T-helper 9 cell (primary cell): ENCODE measurements at places on chromosomes 5 and 9.

GRCh38 chr9:126468141-126468825 lies 141.7 kb downstream of the MVB12B start:
- no peak for DNase-seq

DNA sequence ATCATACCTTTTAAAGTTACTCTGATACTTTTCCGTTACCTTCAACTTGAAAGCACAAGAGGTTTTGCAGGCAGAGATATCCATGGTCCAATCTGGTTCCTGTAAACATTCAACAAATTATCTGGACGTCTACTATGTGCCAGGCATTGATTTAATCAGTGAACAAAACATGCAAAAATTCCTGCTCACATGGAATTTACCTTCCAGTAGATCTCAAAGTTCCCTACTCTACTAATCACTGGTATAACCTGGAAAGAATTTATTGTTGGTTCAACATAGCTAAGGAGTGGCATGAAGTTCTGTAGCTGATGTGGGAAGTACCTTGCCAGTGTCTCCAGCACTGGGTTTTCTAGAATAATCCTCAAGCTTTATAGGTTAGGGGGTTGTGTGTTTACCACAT lies 9.8 kb downstream of the OCLN start:
- no peak for DNase-seq

DNA sequence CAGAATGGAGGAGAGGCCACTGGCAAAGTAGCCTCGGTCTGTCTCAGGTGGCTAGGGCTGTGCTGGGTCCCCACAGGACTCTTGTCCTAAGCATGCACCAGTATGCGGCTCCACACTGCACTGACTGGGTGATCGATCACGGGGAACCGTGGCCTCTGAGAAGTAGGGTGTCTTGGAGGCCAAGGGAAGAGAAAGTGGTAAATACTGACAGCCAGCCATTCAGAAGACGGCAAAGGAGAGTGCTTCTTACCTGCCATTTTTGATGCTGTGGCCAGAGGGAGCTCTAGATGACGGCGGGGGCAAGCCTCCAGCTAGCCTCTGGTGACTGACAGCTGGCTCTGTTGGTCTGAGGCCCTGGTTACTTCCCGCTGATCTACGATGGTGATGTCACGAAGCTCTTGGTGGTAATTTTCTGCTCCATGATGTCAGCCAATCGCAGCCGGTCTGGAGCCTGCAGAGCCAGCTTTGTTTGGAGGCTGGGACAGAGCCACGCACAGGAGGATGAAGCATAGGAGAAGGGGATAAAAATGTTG lies 40.4 kb upstream of the GADD45G start:
- DNase-seq = no peak

GRCh38 chr9:136488247-136489214 lies 5.7 kb upstream of the SEC16A start:
- DNase-seq = peak; percentile 75

- DNase-seq = no peak
Measured at GRCh38 chr5:96703995-96704394, 41.8 kb downstream of the CAST start.

DNA sequence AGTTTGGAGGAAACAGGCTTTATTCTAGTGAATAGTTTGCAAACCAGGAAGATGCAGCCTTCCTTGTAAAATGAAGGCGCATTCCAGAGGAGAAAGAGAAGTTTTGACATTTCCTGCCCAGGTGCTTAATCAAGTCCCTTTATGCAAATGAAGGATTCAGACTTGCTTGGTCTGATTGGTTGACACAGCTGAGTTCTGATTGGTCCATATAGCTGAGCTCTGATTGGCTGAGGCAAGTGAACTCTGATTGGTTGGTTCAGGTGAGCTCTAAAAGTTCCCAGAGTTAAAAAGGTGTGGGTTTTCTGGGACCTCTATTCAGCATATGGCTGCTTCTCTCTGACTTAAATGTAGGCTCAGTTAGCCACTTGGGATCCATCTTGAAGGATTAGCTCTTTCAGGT lies 151.0 kb downstream of the CACNA1B start:
- DNase-seq = no peak

DNA sequence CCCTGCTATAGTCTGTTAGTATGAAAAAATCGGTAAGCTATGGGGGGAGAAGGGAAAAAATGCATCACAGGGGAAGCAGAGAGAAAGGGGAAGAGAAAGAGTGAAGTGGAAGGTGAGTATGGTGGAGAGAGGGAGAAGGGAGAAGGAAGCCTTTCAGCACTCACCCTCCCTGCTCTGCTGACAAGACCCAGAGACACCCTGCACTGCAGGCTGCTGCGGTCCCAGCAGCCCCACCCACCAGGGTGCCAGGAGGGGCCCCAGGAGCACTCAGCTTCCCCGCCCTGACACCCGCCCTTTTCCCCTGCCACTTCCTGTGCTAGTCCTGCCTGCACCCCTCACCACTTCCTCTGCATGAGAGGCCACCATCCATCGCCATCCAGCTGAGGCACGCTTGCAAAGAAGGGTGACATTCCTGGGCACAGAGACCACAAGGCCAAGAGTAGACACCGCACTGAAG lies 12.7 kb downstream of the STK10 start:
- DNase-seq = peak; percentile 83

DNA sequence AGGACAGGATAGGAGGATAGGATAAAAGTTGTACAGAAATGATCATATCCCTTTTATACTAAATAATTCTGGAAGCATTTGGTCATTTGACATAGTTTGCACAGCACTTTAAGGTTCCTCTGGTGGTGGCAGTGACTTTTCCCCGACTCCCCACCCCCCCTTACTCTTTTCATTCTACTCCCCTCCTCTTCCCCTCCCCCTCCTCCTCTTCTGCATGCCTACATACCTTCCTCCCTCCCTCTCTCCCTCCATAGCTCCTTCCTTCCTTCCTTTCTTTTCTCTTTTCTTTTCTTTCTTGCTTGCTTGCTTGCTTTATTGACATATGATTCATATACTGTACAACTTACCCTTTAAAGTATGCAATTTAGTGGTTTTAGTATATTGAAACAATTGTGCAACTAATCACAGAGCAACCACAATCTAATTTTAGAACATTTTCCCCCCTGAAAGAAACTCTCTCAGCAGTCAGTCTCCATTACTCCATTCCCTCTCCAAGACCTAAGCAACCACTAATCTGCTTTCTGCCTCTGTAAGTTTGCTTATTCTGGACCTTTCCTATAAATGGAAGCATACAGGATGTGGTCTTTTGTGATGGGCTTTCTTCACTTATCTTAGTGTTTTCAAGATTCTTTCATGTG lies 159.0 kb downstream of the HACD4 start:
- no peak for DNase-seq

DNA sequence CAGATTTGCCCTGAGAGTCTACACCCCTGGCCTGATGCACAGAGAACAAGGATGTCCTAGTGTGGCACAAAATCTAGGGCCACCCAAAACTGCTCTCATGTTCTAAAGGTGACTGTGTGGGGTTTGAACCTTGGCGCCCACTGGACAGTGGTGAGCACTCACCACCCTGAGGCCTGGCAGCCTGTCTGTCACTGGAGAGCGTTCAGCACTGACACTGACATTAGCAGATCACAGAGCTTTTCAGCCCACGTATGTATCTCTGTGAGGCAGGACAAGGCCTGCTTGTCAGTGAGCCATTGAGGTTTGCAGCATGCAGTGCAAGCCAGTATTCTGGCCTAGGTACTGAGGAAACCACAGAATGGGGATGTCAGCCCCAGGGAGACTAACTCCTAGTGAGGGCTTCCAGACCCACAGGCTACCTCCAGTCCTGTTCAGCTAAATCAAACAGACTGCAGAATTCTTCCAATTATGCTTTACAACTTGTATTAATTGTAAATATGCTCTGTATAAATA lies 38.9 kb upstream of the SLC2A8 start:
- no peak for DNase-seq
